ENCODE measurements at places on chromosomes 16 and 17.
A peak's percentile ranks its signal among the peaks of the same experiment; 100 is the strongest.

DNA sequence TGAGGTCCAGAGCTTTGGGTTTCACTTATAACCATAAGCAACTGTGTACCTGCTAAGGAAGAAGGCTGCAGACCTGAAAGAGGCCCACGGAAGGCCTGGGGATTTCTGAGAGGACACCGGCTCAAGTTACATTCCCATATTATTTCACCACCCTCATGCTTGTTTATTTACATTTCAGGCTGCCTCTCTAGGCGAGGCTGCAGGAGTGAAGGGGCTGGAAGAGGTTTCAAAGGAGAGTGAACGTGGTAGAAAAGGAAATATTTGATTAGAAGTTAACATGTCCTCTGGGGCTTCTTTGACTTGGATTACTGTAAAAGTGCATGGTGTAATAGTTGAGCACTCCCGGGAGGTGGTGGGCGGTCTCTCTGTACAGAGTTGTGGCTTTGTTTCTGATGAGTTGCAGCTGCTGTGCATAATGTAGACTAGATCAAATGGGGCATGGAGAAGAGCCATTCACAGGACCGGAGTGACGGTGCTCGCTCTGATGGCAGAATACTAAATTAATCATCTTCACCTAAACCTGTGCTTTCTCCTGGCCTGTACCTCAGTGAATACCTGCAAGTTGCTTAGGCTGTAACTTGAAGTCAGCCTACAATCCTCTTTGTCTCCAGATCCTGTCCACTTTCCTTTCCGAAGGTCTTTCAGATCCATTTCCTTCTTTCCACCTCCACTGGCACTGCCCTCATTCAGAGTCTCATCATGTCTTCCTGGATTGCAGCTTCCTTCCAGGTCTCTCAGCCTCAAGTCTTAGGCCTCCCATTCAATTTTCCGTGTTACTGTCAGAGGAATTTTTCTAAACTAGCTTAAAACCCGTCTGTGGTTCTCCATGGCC is 1.9 kb upstream of the CPD start:
- DNase-seq: peak; percentile 76

DNA sequence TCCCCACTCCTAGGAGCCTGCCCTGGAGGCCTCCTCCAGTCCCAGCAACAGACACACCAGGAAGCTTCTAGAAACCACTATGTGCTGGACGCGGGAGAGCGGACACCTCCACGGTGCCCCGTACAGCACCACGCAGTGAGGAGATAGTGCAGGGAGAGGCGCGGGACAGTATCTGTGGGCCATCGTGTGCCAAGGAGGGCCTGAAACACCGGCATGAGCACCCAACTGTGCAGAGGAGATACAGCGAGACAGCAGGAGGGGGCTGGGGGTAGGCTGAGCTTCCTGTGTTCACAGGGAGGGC is 57.7 kb downstream of the ZNF778 start:
- no peak for DNase-seq

DNA sequence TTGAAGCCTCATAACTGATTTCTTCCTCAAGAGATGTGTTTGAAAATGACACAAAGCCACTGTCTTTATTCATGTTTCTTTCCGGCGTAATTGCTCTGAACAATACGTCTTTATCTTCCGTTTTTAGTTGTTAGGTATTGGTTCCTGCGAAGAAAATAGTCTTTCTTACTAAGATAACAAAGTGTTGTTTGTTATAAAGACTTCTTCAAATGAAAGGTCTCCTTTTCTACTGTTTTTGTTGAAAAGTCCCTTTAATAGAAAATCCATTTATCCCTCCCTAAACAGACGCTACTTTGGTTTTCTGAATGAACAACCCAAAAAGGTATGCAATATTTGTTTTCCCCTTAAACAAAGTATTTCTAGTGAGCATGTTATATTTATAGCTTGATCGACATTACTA is 469.1 kb downstream of the KCNJ18 start:
- DNase-seq: no peak

GRCh38 chr17:55351226-55351625 is 70.4 kb downstream of the MMD start:
- peak; percentile 6 for DNase-seq

DNA sequence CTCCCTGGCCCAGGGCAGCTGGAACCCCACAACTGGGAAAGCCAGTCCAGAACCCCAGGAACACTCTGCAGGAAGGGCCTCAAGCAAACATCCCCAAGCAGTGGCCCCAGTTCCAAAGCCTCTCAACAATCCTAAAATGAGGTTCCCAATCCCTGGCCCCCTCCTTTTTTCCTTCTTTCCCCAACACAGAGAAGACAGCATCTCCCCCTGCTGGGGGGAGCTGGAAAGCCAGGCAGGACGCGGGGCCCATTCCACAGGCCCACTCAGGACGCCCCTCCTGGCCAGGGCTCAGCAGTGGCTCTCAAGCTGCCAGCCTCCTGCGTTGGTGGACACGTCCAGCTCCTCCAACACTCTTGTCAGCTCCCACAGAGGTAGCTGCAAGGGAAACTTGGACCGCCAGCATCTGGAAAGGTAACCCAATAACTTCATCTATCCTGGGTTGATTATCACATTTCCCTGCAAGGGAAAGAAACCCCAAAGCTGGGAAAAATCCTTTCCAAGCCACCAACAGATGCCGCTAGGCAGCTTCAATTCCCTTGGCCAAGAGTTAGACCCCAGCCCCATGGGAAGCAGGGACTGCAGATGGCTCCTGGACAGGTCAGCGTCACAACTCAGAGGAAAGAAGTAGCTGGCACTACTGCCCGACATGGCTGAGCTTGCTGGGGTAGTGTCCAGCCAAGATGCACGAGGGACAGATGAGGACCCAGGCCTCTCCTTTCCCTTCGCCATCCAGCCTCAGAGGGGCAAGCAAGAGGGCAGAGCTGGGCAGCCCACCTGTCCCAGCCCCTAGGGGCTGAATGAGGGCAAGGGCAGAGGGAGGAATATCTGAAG is 7.6 kb downstream of the HDAC5 start:
- peak; percentile 22 for DNase-seq

GRCh38 chr16:13906168-13907089 is 13.5 kb upstream of the ERCC4 start:
- DNase-seq: no peak

DNA sequence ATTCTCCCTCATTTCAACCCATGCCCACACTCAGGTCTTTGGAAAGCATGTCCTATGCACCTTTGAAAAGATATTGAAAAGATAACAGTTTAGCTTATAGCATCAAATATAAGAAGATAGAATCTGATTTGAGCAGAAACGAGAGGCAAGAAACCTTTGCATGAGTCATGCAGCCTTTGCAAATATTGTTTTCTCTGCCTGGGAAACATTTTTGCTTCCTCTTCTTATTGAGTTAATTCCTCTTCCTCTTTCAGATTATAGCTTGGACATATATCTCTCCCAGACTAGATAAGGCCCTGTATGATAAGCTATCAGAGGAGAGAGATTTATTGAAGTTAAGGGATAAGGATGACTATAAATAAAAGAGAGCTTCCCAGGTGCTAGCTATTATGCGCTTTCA is 46.1 kb upstream of the KCNJ2 start:
- peak; percentile 15 for DNase-seq

DNA sequence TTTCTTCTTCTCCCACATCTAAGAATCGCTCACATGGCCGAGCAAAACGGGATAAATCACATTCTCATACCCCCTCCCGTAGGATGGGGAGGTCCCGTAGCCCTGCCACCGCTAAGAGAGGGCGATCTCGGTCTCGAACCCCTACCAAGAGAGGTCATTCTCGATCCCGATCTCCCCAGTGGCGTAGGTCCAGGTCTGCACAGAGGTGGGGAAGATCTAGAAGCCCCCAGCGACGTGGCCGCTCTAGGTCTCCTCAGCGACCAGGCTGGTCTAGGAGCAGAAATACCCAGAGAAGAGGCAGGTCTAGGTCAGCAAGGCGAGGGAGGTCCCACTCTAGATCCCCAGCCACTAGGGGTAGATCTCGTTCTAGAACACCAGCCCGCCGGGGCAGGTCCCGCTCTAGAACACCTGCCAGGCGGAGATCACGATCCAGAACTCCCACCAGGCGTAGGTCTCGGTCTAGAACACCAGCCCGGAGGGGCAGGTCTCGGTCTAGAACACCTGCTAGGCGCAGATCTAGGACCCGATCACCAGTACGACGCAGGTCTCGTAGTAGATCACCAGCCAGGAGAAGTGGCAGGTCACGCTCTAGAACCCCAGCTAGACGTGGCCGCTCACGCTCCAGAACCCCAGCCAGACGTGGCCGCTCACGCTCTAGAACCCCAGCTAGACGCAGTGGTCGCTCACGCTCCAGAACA is 9.6 kb downstream of the SRRM2 start:
- DNase-seq: no peak

- DNase-seq: no peak
Measured at GRCh38 chr16:66751053-66751302, 431 bp downstream of the DYNC1LI2 start.

GRCh38 chr16:57608462-57609113 is 19.8 kb upstream of the ADGRG1 start:
- no peak for DNase-seq

DNA sequence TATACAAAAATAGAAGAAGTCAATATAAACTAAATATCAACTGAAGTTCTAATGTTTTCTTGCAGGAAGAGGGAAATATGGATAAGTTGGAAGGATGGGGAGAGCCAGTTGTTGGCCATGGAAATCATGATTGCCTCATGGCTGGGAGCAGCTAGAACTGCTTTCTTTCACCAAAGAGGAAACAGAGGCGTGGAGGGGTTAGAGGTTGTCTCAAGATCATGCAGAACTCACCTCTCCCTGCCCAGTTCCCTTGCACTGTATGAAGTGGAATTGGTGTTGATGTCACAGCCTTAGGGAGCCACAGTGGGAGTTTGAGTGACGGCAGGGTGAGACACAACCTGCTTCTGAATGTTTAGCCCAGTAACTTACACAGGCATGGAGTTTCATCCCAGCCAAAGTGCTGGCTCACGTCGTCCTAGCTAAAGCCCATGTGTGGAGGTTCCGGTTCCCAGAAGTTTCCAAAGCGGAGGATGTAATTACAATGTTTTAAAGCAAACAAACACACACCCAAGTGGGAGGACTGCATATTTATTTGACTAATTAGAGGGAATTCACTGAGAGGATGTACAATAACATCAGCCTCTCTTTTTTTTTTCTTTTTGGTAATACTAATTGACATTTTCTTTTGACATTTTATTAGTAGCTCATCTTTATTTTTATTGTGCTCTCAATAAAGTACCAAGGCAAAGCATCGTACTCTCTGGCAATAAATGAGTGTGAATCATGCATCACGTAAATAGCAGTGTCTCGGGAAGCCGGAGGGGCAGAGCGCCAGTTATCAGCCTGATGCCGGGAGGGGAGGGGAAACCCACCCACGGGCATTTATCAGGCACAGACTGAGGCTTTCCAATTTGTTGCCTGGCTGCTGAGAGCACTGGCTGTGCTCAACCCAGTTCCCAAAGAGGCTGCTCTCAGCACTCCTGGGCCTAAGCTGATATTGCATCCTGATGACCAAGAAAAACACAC is 118.7 kb upstream of the CDH5 start:
- peak; percentile 67 for DNase-seq

- DNase-seq: no peak
Measured at GRCh38 chr16:20320178-20320577, 7.1 kb downstream of the GP2 start.

GRCh38 chr16:19071811-19072777 is 4.7 kb downstream of the COQ7 start:
- peak; percentile 37 for DNase-seq

DNA sequence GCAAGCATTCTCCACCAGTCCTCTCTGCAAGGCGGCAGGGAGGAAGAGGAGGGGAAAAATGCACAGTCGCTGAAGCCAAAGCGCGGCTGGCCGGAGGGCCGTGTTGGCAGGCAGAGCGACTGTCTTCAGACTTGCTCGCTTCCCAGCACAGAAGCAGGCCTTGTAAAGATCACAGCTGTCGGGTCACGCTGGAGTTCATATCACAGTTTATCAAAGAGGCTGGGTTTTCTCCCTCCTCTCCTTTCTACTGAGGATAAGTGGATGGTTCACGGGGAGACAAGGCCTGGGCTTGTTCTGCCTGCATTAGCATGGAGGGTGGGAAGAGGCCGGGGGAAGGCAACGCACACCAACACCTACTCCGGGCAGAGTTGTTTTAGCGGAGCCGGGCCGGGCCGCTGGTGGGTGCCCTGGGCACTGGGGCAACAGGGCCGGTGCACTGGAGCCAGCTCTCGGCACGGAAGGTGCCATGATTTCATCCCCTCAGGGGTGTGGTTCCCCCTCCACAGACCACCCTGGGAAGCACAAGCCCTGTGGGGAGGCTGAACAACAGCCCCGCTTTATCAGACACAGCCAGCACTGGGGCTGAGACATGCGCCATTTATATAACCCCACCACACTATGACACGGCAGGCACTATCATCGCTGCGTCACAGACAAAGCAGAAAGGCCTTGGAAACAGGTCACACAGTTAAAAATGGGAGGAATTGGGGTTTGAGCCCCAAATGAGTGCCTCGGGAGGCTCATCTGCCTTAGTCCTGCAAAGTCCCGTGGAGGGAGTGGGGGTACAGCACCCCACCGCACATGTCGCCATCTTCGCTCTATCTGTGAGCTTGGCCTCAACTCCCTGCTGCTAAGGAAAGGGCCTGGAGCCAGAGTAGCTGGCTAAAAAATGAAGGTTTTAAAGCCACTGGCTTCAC is 40.3 kb upstream of the MTSS2 start:
- no peak for DNase-seq

DNA sequence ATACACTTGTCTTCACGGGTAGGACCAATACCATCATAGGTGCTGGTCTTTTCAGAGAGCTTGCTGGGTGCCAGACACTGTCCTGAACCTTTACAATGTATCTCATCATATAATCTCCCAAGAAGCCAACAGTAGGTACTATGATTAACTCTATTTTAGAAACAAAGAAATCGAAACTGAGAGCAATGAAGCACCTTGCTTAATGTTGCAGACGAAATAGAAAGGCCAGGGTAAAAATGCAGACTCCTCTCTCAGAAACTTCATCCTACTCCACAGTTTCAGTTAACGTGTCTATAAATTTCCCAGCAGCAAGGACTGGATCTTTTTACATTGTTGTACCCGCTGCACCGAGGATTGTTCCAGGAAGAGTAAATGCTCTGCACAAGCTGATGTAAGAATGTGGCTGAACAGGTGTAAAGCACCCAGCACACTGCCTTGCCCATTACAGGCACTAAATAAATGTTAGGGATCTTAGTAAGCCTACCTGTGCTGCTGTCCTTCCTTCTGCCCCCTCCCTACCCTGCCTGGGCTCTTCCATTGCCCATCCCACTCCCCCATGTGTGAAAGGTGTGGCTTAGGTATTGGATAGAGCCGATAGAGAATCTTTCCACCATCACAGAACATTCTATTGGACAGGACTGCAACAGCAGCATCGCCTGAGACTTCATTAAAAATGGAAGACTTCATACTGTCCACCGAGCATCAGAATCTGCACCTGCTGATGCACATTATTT is 476.7 kb downstream of the SOX9 start:
- no peak for DNase-seq

- no peak for DNase-seq
Measured at GRCh38 chr16:81450783-81451491, 6.3 kb downstream of the CMIP start.

- DNase-seq: no peak
Measured at GRCh38 chr17:28864991-28865849, 10.4 kb downstream of the ERAL1 start.
